ENCODE measurements at places on chromosomes 6 and 20.

GRCh38 chr20:23303325-23304102, 47.1 kb upstream of the NXT1 start:
- DNase-seq: no peak

GRCh38 chr6:42505385-42505718, 53.6 kb upstream of the TRERF1 start:
- DNase-seq: no peak

DNA sequence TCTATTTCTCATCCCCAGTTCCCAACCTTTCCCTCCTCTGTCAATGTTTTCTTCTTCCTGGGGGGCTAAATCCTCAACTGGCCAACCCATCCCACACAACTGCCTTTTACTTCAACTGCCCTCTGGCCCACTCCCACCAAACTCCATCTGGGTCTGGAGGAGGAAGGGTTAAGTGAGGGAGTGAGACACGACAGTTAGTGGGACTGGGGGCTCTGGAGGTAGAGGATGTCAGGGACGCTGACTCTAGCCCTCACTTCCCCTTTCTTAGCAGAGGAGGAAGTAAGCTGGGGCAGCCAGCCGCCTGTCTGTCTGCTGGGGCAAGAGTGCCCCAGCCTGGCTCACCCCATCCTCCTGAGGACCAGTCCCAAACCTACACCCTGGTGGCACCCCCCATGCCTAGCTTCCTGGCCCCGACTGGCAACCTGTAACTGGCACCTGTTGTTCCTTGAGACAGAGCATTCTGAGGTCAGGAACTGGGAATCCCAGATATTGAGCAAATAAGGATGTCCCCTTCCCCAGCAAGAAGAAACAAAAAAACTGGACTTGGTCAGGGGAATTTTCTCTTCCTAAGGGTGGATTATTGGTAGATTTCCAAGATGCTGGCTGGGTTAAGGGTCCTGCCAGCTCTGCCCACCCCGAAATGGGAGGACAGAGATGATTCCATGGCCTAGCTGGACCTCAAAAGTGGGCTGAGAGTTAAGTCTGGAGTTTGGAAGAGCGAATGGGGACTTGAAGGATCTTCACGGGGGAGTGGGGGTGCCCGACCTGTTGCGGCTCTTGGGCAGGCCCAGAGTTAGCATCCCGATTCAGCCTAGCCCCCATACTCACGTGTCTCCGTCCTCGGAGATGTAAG, 971 bp downstream of the NFKBIE start:
- DNase-seq: no peak

DNA sequence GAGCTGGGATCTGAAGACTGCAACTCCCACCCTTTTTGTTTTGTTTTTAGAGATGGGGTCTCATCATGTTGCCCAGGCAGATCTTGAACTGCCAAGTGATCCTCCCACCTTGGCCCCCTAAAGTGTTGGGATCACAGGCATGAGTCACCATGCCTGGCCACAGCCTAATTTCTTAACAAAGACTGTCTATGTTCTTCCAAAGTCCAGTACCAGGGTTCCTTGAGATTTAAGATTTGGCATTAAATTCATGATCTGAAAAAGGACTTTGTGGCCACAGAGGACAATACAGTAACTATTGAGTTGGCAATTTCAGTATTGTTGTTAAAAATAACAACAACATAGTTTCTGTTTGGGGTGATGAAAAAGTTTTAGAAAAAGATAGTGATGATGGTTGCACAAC, 28.7 kb upstream of the BEND3 start:
- no peak for DNase-seq

GRCh38 chr6:6689400-6690143, 101.1 kb downstream of the LY86 start:
- DNase-seq: no peak

DNA sequence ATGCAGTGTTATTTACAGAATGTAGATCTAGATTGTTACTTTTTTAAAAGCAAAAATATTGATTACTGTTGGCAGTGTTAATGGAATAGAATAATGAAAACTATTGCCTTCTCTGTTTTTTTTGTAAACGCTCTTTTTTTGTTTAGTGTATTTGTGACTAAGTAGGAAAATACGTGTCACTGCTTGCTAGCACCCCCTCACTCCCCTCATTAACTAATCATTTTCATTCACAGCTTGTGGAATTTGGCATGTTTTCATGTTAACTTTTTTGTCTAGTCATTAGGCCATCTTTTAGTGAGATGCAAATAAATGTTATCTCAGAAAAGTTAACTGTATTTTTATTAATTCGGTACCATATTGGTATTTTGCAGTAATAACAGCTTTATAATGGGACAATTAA, 29.8 kb downstream of the ADGRG6 start:
- no peak for DNase-seq

GRCh38 chr6:102553214-102553613, 1159.7 kb downstream of the GRIK2 start:
- DNase-seq: no peak

GRCh38 chr6:10746915-10747250, 722 bp upstream of the TMEM14B start:
- no peak for DNase-seq

DNA sequence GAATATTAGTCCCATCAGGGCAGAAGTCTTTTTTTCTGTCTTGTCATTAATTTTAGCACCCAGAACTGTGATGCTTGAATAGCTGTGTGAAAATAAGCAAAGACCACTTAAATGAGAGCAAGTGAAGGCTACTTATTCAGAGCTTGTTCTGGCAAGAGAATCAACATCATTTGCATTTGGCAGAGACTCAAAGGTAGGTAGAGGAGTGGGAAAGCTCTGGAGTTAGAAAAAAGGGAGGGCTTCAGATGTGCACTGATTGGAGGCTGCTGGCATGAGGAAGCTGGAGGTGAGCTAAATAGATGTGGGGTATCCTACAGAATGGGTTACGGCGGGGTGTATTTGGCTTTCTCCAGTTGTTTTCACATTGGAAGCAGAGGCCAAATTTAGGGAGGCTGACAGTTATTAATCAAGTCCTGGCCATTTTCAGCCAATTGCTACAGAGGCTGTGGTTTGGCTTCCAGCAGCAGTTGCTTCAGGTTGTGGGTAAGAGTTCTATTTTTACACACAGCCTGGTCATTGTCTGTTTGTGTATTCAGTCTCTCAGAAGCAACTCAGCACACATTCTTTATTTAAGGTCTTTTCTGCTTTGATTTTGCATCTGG, 254.3 kb downstream of the BTBD3 start:
- DNase-seq: no peak
